DMS79 (cell line): ENCODE measurements at places on chromosomes 7 and 10.

DNA sequence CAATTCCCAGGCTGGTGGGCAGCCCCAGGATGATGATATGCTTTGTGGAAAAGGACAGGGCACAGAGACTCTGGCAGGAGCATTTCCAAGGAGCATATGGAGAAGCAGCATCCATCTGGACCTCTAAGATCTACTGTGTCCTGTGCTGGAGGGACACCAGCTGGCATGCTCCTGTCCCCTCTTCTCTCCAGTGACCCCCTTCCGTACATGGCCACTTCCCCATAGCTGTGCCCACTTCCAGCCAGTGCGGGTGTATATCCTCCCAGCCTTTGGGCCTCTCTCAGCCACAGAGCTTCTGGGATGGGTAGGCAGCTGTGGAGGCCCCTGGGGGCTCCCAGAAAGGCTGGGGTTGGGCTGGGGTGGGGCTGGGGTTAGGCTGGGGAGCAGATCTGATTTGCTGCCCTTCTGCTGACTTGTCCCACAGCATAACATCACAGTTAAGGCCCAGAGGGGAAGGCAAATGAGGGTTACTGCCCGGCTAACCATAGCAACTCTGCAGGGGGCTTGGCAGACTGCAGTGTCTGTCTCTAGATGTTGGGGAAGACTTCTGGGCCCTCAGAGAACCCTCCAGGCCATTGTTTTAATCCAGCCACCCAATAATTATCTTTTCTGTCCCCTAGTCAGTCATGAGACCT is 6.3 kb downstream of the NPFFR1 start:
- no peak for DNase-seq

GRCh38 chr10:28841625-28842024 is 164.3 kb downstream of the BAMBI start:
- DNase-seq, result no peak

GRCh38 chr10:55160655-55161283 is 359.7 kb upstream of the PCDH15 start:
- no peak for DNase-seq

DNA sequence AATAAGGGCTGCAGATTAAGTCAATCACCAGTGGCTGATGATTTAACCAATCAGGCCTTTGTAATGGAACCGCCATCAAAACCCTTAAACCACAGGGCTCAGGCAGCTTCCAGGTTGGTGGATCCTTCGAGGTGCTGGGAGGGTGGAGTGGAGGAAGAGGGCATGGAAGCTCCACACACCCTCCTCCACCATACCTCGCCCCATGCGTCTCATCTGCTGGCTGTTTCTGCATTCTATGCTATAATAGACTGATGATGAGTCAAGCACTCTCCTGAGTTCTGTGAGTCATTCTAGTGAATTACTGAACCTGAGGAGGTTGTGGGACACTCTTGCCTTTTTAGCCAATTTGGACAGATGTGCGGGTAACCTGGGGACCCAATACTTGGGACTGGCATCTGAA is 43.9 kb downstream of the CHST15 start:
- no peak for DNase-seq

- DNase-seq, result no peak
Observed at GRCh38 chr7:37920849-37921805, 687 bp downstream of the EPDR1 start.

GRCh38 chr10:81733542-81733941 is 141.5 kb upstream of the NRG3 start:
- no peak for DNase-seq

DNA sequence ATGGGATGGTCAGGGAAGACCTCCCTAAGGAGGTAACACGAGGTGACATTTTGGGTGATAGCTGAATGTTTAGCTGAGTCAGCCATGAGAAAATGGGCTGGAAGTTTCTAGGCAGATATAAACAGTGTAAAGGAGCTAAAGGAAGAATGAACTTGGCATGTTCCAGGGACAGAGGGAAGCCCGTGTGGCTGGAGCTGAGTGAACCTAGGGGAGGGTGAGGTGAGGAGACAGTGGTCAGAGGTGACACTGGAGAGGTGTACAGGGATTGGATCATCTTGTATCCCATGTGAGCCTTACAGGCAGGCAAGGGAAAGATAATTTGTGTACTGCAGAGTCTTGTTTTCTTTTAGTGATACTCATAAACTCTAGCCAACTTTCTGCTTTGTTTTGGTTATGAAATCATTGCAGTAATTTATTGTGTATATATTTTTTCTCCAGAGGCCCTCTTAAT is 1.8 kb downstream of the STARD3NL start:
- DNase-seq, result no peak

DNA sequence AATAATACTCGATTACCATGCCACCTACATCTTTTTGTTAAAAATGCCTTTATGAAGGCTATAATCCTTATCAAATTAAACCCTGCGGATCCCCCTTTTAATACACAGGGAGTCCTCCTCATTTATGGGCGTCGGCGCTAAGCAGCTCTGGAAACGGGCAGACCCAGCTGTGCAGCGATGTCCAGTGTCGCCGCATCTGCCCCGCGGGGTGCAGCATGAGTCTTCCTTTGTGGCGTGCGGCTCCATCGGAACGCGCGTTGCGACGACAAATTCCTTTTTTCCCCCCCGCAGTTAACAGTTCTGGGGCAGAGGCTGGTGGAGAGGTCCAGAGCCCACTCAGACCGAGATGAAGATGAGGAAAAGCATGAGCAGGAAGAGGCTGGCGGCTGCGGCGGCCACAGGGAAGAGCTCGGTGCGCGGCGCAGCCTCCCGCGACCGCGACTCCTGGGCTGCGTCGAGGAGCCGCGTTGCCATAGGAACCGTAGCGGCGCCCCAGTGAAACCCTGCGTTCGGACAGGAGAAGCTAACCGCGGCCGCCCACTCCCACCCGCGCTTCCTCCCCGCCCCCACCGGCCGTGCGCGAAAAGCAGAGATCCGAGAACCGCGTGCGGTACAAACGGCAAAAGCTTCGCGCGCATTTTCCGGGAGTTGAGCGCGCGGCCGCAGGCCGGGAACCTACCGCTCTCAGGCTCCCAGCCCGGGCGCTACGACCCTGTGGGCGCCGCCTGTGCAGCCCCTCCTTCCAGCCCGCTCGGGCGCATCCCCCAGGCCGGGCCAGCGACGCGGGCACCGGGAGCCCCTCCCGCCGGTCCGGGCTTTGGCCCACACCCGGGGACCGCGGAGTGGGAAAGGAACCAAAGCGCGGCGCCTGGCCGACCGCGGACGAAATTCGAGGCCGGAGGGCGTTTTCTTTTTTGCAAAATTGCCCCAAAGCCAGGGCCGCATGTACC is 130.6 kb downstream of the SPAG6 start:
- no peak for DNase-seq

DNA sequence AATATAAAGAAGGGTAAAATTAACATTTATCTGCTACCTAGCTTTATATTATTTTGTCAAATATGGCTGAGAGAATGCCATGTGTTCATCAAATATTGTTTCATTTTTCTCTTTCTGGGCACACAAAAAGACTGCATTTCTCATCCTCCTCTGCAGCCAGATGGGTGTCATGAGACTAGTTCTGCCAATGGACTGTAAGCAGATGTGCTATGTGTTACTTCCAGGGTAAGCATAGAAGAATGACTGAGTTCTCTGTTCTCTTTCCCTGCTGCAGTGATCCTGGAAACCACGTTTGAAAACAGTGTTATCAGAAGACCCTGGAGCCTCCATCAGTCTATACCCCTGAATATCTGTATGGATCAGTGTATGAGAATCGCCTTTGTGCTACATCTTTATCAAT is 24.1 kb upstream of the SLK start:
- no peak for DNase-seq

GRCh38 chr7:39415091-39415787 is 151.0 kb upstream of the YAE1 start:
- DNase-seq, result no peak

DNA sequence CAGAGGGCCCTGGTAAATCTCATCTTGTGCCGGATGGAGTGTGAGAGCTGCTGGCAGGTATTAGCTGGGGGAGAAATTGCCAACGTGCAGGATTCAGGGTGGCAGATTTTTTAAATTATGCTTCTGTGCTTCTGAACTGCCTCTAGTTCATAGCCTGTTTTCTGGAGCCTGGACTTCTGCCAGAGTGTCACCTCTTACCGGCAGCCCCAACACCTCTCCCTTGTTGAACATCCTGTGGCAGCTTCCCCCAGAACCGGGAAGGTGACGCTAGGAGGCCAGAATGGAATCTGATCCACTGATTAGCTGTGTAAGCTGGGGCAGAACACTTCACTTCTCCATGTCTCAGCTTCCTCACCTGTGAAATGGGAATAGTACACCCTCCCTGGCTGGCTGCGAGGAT is 5.1 kb downstream of the VWA2 start:
- DNase-seq, result no peak

DNA sequence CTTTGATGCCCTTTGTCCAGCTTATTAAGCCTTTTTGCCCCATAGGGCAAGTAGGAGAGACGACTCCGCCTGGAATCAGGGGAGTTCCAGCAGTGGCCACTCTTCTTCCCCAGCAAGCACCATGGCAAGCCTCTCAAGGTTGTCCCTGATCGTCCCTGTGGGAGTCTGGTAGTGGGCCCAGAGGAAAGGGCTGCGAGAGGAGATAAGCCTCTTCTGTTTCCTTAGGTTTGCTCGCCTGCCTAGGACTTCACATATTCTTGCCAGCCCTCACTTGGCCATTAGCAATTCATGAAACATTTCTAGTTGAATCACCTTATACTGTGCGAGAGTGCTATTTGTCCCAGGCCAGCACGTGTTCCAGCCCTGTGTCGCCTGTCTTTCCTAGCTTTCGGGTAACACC is 47.8 kb upstream of the CPN1 start:
- no peak for DNase-seq

DNA sequence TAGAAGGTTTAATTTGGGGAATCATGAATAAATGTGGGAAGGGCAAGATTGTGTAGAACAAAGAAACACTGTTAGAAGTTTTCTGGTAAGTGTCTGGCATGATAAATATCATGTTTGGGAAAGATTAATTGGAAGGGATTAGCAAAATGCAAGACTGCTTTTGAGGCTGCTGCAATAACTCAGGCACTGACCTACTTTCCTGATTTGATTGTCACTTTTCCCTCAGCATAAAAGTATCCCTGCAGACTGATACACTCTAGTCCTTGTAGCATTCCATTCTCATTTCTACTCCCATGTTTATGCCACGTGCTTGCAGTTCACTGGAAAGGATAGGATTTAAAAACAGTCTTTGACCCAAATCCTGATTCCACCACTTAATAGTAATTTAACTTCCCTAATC is 303.3 kb upstream of the SEMA3A start:
- no peak for DNase-seq

DNA sequence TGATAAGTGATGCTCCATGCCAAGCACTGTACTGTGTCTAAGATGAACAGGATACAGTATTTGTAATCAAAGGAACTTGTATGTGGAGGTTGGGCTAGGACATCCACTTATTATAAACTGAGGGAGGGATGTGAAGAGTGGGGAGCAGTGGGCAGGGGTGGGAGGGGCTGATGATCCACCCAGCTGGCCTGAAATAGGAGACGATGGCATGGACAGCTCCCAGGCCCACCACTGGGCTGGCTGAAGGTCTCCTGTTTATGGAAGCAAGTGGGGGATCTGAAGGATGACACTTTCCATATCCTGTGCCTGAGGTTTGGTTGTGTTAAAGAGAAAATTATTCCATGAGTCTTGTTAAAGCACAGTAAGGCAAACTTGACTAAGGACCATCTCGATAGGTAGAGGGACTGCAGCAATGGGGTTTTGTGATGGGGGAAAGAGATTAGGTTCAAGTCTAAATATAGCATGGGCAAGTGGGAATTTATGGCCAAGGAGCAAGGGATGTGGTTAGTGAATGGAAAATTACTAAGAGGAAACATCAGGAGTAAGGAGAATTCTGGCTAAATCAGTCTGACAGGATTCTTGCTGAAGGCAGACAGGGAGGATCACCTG is 124.6 kb downstream of the CCNY start:
- DNase-seq, result no peak

DNA sequence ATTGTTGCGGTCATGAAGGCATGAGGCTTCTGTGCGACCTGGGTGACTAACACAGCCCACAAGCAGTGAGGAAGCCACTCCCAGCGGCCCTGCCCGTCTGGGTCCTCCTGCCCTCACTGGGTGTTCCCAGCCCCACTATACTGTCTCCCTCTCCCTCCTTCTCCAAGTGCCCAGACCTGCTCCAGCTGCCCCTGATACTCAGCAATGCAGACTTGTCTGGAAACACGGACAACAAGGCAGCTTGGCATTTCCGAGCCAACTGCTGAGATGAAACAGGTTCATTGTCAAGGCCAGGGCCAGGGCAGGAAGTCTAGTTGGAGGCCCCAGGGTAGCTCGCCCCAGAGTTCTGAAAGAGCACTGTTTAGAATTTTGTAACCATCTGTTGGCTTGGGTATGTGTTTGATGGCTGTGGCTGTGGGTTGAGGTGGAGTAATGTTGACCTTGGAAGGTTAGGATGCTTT is 95.7 kb downstream of the RBM20 start:
- DNase-seq, result no peak

DNA sequence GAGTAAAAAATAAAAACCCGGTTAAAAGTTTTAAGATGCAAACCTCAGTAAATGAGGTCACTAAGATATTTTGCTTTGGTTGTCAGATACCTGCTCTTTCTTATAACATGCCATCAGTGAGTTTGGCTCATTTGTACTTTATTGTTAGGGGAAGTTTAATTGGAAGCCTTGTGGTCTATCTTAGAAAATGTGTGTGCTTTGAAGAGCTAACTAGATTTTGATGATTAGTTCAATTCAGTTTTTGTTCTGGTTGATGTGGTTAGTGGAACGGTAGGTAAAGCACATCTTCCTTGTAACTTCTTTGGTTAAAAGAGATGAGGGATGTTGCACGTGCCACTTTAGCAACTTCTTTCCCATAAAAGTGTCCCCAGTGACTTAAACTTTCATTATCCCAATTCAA is 353.4 kb upstream of the GALNT17 start:
- no peak for DNase-seq

- DNase-seq, result no peak
Observed at GRCh38 chr10:118139321-118139720, 92.6 kb upstream of the RAB11FIP2 start.

DNA sequence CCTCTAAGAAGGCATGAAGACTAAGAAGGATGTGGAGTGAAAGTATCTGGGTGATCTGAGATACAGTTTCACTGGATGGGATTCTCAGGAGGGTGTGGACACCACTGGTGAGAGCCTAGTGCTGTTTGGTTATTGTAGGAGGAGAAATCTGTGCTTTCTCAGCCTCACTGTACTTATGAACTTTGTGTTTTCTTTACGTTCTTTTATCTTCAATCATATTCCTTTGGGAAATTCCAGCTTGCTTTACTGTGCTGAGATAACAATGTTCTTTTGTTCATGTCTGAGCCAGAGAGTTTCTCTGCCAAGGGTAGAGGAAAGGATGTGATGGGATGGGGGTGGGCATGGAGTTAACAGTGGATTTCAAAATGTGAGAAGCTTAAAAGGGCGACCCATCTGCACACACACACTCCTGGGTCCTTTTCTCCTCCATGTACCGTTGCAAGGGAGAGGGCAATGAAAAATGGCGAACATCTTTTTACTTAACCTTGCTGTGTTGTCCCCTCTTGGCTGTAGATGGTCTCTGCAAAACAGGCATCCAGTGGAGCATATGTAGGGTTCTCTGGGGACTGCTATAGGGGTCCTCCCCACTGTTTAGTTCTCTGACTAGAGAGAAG is 25.0 kb upstream of the TAX1BP1 start:
- DNase-seq, result no peak
